ENCODE measurements at places on chromosomes 2 and 18.

- DNase-seq: no peak
Measured at GRCh38 chr2:150653351-150653750, 165.9 kb upstream of the RND3 start.

GRCh38 chr2:290090-290722 is 2.3 kb upstream of the ALKAL2 start:
- DNase-seq: peak; percentile 49

DNA sequence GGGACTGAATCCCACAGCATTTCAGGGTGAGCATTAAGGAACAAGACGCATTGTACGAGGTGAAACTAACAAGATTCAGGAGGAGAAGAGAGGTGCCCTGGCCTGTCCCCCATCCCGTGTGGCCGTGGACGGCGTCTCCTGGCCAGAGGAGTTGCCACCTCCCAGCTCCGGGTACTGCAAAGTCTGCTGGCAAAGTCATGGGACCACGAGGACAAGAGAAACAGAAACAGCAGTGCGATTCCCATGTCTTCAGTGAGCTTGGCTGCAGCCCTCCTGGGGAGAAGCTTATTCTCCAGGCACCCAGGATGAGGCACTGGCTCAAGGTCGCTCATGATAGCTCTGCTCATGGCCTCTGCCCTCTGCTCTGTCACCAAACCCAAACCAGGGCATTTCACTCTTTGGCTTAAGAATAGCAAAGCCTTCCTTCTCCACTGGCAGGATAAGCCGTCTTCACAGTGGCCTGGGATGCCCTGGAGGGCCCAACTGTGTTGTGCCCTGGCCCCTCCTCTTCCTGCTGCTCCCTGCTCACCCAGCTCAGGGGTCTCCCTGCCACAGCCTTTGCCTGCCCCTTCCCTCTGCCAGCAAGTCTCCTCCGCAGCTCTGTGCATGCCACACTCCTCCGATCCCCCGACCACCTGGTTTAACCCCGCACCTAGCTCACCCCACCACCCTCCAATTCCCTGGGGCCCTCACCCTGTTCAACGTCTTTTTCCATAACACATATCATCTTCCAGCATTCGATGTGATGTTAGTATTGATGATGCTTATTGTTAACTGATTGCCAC is 144.8 kb downstream of the PXDN start:
- DNase-seq: no peak

- no peak for DNase-seq
Measured at GRCh38 chr2:13819896-13820295, 812.6 kb upstream of the LRATD1 start.

DNA sequence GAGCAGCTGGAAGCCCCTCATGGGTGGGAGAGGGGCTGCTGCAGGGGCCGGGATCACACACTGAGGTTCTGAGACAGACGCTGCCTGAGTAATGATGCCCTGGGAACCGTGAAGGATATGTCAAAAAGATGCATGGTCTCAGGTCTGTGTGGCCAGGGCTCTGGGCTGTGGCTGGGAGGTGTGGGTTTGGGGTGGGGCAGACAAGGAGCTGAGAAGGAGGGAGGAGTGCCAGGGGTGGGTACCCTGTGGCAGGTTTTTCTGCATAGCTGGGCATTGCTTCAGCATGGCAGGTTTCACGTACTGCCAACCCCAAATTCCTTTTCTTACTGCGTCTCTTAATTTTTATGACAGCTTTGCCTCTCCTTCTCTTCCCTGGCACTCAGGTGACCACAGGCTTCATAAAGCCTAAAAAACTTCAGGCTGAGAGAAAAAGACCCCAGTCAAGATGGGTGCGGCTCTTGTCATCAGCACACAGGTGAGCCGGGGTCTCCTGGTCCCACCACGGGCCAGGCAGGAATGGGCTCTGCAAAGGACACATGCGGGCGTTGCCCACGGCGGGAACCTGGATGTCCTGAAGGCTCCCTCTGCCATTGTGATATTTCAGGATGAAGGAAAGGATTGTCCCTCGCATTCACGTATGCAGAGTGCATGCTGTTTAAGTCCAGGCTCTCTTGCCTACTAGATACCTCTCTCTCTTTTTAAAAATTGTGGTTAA is 18.0 kb downstream of the MALL start:
- DNase-seq: no peak

- DNase-seq: no peak
Measured at GRCh38 chr2:105114551-105114950, 76.7 kb downstream of the MRPS9 start.

DNA sequence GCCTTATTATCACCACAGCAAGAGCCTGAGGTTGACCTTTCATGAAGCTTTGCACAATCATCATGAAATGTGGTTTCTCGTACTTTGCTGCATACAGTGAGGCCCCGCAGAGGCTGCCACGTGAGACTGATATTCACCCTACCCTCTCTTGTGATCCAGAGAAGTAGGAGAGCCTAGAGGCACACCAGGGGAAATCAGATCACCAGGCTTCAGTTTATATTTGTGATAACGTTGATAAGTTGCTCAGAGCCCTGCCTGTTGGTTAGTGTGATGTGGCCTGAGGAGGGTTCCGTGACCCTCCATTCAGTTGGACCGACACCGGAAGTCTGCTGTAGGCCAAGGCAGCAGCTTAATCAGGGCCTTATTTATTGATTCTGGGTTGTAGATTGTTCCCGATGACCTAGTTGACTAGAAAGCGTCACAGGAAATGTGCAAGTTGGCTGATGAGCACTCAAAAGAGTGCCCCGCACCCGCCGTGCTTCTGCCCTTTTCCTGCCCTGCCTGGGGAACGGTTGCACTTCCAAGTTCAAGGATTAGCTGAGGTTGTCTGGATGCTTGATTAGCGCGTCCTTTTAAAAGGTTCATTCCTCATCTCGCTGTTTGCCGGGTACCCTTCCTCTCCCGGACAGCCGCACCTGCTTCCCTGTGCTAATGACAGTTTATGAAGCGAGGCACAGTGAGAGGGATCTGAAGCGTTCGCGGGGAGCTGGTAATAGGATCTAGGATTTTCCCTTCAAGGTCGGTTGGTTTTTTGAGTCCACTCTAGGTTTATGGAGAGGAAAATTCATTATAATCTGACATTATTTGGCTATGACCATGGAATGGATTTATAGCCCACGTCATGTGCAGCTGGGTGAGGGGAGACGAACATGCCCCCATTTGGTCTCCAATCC is 146.4 kb downstream of the SH3RF3 start:
- no peak for DNase-seq

DNA sequence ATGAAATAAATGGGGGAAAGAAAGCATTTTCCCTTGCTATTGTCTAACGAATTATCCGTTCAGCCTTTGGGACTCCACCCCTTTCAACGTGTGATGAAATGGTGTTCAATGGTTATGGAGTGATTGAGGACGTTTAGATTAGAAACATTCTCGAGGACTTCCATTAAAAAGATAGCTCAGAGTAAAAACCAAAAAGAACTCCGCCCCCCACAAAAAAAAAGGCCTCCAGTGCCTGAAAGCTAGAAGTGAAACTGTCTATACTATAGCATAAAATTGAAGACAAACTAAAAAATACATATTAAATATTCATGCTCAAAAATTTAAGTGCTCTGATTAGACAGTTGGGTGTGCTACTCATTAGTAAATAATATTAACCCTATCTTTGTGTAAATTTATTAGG is 3.0 kb upstream of the ZNF516 start:
- no peak for DNase-seq

DNA sequence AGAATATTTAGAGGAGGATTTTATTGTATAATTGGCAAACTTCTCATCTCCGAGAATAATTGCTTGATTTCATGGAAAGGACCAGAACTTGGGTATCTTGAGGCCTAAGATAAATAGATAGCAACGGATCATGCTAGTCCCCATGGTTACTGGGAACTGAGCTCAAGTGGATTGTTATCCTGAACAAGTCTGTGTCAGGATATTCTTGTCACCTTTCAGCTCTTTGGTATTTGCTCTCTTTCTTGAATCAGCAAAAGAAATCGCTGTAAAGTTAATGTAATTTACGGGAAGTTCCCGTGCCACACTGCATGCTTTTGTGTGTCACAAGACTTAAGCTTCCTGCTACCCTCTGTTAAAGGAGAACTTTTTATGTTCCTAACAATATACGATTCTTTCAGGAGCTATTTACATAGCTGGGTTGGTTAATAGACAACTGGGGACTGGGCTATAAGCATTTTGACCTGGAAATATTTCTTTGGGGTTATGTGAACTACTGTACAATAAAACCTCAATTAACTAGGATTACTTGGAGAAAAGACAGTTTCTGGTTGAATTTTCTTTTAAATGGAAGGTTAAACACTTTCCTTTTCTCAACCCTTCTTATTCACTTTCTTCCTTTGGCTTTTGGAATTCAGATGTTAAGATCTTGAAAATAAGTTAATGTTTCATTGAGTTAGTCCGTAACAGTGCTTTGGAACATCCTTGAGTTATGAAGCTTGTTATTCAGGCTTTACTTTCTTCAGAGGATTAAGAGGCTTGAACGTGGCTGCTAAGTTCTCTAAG is 151.2 kb downstream of the FMNL2 start:
- DNase-seq: no peak

DNA sequence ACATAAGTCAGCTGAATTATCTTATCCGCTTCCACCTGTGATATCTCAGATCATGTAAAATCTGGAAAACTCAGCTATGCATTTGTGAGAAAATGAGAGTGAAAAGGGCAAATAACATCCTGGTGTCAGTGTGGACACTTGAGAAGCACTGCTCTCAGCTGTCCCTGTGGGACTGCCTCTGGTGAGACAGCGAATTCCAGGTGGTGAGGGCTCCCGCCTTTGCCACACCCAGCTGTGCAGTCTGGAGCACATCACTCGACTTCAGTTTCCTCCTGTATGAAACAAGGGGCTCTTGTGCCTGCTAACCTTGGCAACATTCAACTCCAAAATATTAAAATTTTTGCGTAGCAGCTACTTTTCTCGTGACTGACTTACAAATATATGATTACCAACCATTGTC is 194.9 kb upstream of the BOD1L2 start:
- no peak for DNase-seq

- no peak for DNase-seq
Measured at GRCh38 chr2:58633613-58634365, 392.7 kb upstream of the FANCL start.

- DNase-seq: no peak
Measured at GRCh38 chr2:53183581-53183980, 584.0 kb upstream of the CHAC2 start.

DNA sequence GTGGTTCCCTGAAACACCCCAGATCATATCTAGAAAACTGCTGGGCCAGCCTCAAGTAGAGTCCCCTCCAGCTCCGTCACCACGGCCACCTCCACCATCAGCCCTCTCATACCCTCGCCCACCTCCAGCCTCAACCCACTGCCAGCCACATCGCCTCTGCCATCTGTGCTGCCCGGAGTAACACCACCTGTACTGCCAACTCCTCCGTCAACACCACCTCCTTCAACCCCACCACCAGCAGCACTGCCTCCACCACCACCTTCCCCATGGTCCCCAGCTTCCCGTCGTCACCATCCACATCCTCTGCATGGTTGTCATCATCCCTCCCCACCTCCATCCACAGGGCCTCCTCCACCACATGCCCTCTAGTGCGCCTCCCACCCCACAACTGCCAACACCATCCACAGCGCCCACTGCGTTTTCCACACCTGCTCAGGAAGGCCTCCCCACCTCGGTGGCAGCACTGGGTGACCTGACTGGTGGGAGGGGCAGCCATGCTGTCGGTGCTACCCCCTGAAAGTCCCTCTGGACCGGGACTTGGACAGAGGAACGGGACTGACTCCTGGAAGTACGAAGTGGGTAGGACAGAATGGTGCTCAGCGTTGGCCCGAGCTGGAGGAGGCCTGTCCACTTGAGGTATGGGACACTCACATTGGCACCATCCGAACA is 1.6 kb downstream of the SNED1 start:
- no peak for DNase-seq

DNA sequence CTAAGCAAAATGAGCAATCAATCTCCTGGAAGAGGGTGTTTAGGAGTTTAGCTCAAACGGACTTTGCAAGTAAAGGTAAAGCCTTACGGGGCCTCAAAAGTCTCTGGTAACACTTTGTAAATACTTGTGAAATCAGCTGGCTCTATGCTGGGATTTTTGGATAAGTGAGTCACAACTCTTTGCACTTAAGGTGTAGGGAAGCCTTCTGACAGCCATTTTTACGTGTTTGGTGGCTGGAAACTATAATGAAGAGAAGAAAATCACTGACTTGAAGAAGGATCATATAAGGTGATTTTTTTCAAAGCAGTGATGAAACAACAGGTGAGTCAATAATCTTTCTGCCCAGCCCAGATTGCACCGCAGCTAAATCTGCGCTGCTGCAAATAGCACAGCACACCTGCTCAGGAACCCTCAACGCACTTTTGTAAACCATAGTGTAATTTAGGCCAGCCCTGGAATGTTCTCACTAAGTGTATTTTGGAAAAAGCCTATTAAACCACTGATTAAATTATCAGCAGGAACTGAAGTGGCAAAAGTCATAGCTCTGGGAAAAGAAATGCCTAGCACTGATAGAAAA is 218.8 kb downstream of the AGPS start:
- DNase-seq: no peak

DNA sequence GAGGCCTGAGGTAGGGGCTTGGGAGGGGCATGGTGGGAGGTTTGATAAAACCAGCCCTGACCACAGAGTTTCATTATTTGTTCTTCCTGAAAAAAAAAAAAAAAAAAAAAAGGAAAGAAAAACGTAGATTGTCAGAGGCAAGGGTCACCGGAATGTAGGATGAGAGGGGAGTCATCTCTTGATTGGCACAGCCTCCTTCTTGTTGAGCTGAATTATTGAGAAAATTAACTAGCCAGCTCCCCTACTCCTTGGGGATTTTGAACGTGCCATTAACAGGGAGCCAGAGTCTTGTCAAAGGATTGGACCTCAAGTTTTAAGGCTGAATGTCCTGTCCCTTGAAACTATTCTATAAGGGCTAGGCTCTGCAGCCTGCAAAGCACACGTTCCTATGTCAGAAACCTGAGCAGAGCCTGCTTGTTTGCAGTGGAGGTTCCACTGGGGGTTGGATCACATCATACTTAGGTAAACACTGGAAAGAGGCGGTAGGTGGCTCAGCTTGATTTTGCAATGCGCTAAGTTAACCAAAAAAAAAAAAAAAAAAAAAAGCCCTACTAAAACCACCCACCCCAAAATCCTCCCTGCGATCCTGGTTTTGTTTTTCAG is 2.3 kb downstream of the INHBB start:
- DNase-seq: no peak

- no peak for DNase-seq
Measured at GRCh38 chr2:198706476-198707082, 751.2 kb downstream of the SATB2 start.

- DNase-seq: no peak
Measured at GRCh38 chr2:240572141-240573031, 4.1 kb downstream of the RNPEPL1 start.

GRCh38 chr2:187148059-187148714 is 299.2 kb upstream of the ZSWIM2 start:
- DNase-seq: no peak

DNA sequence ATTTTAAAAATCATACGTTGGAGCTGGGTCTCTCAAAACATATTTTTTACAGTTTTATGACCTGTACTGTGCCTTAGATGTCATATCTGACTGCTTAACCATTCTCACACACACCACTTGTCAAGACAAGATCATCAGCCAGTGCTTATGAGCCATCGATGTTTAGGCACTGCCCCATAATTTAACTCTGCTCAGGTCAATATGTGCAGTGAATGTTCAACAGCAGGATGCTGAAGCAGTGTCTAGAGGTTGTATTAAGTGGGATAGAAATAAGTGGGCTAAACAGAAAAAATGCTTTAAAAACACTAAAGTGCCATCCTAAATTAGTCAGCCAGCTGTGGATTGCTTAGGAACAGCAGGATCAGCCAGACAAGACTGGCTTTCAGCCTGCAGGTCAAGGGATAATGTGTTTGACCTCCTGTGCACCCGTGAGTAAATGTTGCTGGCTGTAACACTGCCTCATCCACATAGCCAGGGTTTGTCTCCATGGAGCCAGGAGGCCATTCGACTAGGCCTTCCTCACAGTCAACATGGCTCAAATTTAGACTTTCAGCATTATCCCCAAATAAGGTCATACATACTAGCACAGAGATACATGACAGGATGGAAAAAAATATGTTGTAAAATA is 139.0 kb upstream of the NXPH2 start:
- DNase-seq: no peak
